ENCODE measurements at places on chromosomes 5 and 9.

DNA sequence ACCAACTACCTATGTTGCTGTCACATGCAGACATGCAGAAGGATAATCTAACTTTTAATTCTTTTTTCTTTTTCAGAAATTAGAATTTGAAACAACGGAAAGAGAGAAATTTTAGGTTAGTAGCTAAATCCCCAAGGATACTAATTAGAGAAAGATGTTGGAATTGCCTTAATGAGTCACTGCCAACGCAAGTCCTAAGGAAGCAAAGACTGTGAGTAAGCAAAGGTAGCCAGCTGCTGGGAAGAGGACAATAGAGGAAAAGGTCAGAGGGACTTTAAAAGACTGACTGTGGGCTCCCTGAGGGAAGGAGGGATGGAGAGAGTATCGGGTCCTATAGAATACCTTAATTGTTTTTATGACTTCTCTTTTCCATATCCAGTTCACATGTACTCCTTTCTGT is 461.9 kb upstream of the PAPPA start:
- no peak for DNase-seq

- DNase-seq: peak; percentile 52
Observed at GRCh38 chr5:90911169-90911568, 352.6 kb downstream of the ADGRV1 start.

DNA sequence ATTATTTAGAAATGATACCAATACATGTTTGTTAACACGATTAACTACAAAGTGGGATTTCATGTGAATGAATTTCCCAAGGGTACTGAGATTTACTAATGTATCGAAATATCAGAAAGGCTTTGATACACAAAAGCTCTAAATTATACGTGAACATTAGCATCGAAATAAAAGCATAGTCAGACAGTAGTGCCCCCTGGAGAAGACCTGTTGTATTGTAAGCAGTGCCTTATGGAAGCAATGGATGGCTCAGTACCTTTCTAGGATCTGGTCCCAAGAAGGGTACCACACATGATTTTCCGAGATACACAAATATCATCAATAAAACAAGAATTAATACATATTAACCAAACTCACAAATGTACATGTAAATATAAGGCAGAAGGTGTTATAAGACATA is 153.8 kb downstream of the CDH12 start:
- no peak for DNase-seq

GRCh38 chr5:134139377-134139851 is 24.9 kb downstream of the TCF7 start:
- DNase-seq: no peak

DNA sequence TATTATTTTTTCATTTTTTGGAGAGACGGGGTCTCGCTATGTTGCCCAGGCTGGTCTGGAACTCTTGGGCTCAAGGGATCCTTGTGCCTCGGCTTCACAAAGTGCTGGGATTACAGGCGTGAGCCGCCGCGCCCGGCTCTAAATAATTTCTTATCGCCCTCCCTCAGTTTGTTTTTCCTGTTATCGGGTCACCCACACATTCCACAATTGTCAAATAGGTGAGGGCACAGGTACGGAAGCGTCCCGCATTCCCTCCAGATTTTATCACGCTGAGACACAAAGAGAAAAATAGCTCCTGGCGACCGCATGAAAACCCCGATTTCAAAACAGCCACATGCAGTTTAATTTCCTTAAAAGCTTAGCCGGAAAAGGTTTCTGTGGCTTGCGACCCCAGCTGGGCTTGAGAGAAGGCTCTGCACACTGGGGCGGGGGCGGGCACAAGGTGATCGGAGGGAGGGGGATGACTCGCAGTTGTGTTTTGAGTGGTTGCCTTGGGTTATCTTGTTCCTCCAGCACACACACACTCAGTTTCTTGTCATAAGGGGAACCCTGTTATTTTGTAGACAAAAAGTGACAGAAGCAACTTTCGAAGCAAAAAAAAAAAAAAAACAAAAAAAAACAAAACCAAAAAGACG is 717 bp upstream of the IQGAP2 start:
- DNase-seq: no peak

GRCh38 chr5:129271308-129271707 is 176.8 kb downstream of the ISOC1 start:
- DNase-seq: peak; percentile 11

DNA sequence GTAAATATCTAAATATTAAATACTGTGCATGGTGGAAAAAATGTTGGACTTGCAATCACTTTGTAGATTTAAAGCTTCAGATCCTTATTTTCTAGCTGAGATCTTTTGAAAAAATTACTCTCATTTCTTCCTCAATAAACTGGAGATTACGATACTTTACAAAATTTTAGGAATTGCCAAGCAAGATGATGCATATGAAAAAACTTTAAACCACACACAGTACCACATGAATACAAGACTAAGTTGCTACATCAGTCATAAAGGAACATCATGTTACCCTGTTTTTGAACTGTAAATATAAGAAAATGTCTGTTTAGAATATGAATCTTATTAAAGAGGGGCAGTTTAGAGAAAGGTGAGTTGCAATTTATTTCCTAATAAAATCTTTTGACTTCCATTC is 703.6 kb upstream of the NUDT12 start:
- no peak for DNase-seq

DNA sequence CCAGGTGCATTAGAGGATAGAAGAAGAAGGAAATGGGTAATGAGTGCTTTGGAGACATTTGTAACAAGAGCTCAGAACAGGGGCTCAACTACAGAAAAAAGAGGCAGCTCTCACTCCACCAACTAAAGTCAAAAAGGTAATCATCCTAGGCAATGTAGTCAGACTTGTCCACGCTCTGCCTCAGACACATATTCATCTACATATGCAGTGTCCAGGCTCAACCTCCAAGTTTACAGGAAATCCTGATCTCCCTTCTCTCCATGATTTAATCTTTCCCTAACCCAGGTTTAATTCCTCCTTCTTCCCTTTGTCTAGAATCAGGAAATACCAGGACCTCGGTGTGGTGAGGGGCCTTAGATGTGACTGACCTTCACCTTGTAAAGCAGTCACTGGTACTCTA is 65.7 kb upstream of the SELENOP start:
- no peak for DNase-seq

GRCh38 chr5:177537389-177538361 is 16.7 kb downstream of the FAM193B start:
- DNase-seq: peak; percentile 94

Data from LNCaP clone FGC (cell line).